Activated naive CD8-positive, alpha-beta T cell treated with anti-CD3 and anti-CD28 coated beads, Interleukin-2, amount 10 ng/mL, durations not matched to agents 7 days and 5 days (primary cell): ENCODE measurements at places on chromosomes 4 and X. TPM values are rescaled to one million over a fixed set of nuclear protein-coding genes. Genes with fewer than 3 reads are reported as not detected.

MAGEB17 gene
- total RNA-seq = not detected

USP26 gene
- not detected for total RNA-seq

HMX1 gene
- not detected for total RNA-seq

PNMA5 gene
- total RNA-seq = 0.17 TPM

ZNF711 gene
- 0.34 TPM for total RNA-seq

PAGE2B gene
- total RNA-seq = 0.77 TPM

PTPN13 gene
- 0.06 TPM for total RNA-seq
